Fibroblast of the conjunctiva (primary cell): ENCODE measurements at places on chromosomes 16 and 17.

DNA sequence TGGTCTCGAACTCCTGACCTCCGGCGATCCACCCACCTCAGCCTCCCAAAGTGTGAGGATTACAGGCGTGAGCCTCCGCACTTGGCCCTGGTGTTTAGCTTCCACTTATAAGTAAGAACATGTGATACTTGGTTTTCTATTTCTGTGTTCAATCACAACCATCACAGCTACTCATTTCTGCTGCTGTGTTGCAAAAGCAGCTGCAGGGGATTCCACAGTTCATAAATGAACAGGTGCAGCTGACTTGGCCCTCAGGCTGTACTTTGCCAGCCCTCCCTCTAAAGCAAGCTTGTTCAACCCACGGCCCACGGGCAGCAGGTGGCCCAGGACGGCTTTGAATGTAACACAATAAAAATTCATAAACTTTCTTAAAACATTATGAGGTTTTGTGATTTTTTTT lies 79.2 kb downstream of the SLC39A11 start:
- DNase-seq = no peak

- no peak for DNase-seq
Measured at GRCh38 chr17:45368651-45369050, 51.8 kb upstream of the MAP3K14 start.

GRCh38 chr16:81431554-81432353 lies 12.9 kb upstream of the CMIP start:
- DNase-seq = peak; percentile 76

- no peak for DNase-seq
Measured at GRCh38 chr17:49809056-49809455, 20.6 kb downstream of the KAT7 start.

DNA sequence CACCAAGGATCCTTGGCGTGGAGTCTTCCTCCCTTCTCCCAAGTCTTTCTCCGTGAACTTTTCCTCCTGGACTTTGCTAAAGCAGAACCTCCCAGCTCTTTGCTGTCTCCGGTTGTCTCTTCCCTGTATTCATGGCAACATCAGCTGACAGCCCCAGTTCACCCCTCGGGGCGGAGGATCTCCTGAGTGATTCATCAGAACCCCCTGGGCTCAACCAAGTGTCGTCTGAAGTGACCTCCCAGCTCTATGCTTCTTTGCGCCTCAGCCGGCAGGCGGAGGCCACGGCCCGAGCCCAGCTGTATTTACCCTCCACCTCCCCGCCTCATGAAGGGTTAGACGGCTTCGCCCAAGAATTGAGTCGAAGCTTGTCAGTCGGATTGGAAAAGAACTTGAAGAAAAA lies 943 bp downstream of the CNTROB start:
- no peak for DNase-seq

GRCh38 chr16:30335598-30336474 lies 19.3 kb downstream of the CD2BP2 start:
- DNase-seq = no peak

GRCh38 chr17:68711858-68712257 lies 110.7 kb upstream of the FAM20A start:
- DNase-seq = peak; percentile 35

- no peak for DNase-seq
Measured at GRCh38 chr16:75114946-75115825, 1.4 kb downstream of the LDHD start.

- DNase-seq = no peak
Measured at GRCh38 chr17:28470914-28471366, 2.5 kb upstream of the SLC13A2 start.

GRCh38 chr16:369275-369865 lies 968 bp downstream of the MRPL28 start:
- DNase-seq = no peak

DNA sequence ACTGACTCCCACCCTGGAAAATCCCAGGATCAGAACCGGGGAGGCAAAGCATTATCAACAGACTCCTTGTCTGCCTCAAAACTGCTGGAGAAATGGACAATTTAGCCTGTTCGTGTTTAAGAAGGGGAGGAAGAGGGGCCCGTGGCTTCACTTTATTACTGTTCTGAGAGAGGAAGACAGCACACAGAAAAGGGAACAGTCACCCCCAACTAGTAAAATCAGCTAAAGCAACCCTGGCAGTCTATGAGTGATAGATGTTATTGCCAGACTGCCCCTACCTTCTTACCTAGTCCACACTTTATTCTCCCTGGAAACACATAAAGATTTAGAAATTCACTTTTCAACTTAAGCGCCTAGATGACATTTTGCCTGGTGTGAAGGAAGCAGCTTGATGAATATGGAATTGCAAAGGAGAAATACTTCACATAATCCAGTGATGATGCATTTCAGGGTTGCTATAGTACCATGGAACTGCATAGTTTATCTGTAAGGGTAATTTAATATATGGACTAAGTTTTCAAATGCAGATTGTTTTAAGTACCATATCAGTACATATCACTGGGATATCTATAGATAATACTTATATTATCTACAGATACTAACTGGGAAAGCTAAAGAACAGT lies 36.9 kb upstream of the TRAP1 start:
- DNase-seq = no peak

DNA sequence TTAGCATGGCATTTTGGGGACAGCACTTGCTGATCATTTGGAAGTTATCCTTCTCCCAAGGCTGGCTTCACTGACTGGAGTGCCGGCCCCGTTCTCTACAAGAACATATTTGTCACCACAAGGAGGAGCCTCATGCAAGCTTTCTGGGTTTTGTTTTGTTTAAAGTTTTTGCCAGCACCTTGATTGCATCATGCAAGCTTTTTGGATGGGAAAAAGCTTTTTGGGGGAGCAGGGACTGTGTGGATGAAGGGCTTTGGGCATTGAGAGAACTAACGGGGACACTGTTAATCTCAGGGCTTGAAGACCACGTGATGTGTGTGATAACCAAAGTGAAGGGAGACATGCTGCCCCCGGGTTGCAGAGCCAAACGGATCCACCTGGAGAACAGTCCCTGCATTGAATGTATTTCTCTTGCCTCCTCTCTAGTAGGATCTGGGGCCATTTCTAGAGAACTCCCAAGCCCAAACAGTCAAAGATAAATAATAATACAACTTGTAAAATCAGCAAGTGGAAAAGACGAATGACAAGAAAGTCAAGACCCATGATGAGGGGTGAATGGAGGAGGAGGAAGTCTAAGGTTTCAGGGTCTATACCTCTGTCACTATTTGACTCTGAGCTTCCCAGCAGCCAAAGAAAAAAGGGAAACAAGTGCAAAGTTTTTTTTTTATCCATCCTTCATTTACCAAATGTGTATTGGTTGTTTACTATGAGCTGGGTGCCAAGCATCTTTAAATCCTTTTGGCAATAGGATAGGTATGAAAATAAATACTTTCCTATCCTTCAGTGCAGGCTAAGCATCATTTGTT lies 17.2 kb downstream of the TMEM114 start:
- peak; percentile 13 for DNase-seq

GRCh38 chr17:3660311-3660891 lies 8.0 kb downstream of the TAX1BP3 start:
- DNase-seq = no peak

DNA sequence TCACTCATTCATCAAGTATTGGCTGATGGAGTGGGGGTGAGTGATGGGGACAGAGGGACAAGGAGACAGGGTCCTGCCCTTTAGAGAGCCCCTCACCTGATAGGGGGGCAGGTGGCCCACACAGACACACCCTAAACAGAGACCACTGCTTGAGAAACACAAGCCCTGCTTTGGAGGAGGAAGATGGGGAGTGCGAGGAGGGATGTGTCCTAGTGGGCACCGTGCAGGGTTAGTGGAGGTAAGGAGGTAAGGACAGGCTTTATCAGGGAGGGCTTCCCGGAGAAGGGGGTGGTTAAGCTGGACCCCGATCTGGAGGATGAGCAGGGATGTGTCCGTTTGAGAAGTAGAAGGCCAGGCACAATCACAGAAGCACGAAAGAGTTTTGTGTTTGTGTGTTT lies 8.2 kb upstream of the SMTNL2 start:
- DNase-seq = no peak

DNA sequence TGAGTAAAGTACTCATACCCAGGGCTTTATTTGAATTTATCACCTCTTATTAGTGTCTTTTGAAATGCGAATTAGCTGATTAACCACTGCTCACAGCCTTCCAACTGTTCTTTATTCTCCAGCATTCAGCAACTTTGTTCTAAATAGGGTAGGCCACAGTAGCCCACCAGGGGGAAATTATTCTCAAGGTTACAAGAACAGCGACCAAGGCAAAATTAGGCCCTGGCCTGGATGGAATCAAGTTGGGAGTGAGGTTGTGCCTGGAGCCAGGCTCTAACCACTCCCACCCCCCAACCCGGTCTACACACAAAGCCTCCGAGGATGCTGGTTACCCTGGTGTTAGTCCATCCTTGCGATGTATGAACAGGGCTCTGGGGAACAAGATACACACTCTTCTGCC lies 245.5 kb downstream of the STX8 start:
- no peak for DNase-seq

DNA sequence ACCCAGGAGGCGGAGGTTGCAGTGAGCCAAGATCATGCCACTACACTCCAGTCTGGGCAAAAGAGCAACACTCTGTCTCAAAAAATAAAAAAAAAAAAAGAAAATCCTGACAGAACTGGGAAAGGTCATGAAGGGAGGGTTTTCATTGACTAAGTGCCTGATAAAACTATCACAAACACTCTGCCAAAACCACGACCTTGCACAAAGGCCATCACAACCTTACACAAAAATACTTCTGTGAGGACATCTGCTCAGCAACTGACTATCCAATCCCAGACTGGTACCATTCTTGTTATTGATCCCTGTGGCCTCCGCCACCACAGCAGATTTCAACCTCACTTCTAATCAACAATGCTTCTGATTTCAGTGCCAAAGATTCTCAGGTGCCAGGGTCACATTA lies 40.1 kb downstream of the MPHOSPH6 start:
- no peak for DNase-seq

- DNase-seq = no peak
Measured at GRCh38 chr16:10314811-10315210, 71.0 kb upstream of the ATF7IP2 start.

GRCh38 chr16:60821661-60822060 lies 1214.6 kb downstream of the CDH8 start:
- no peak for DNase-seq

DNA sequence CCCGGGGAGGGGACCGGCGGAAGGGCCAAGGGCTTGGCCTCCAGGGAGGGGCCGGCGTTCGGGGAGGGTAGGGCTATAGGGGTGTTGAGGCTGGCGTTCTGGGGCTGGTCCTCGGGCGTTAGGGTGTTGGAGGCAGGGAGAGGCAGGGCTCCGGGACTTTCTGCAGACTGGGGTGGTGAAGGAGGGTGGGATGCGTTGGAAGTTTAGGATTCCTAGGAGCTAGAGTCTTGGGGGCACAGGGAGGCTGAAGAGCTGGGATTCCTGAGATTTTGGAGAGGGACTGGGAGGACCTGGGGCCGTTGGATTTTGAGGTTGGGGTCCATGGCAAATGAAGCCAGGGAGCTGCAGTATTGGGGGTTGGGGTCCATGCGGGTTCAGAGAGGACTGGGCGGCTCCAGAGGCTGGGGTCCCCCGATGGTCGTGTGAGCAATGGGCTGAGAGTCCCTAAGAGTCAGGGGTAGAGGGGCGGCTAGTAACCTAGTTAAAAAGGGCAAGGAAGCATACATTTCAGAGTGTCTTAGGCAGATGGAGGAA lies 740 bp downstream of the NFATC2IP start:
- no peak for DNase-seq

GRCh38 chr16:30934827-30935557 lies 11.6 kb downstream of the FBXL19 start:
- no peak for DNase-seq

- DNase-seq = no peak
Measured at GRCh38 chr17:38705803-38706504, 881 bp downstream of the MLLT6 start.

GRCh38 chr16:14419817-14420216 lies 210.2 kb downstream of the PARN start:
- no peak for DNase-seq

DNA sequence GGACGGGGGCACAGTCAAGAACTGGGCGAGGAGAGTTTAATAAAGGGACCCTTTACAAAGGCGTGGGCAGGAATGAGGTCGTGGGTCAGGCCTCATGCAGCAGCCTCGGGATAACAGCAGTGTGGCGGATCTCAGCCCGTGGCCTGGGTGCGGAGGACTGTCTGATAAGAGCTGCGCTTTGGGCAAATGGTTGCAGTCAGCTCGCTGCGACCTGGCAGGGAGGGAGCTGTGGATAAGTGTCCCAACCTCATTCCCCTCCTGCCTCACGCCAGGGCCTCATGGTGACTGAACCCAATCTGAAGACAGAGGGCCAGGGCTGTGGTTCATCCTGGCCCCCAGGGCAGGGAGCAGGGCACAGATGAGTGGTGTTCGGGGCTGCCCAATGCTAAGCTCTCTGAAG lies 13.6 kb downstream of the SMTNL2 start:
- DNase-seq = no peak

- DNase-seq = no peak
Measured at GRCh38 chr17:70947636-70948565, 778.6 kb downstream of the KCNJ2 start.

GRCh38 chr17:58174871-58175270 lies 8.1 kb downstream of the OR4D2 start:
- DNase-seq = no peak

DNA sequence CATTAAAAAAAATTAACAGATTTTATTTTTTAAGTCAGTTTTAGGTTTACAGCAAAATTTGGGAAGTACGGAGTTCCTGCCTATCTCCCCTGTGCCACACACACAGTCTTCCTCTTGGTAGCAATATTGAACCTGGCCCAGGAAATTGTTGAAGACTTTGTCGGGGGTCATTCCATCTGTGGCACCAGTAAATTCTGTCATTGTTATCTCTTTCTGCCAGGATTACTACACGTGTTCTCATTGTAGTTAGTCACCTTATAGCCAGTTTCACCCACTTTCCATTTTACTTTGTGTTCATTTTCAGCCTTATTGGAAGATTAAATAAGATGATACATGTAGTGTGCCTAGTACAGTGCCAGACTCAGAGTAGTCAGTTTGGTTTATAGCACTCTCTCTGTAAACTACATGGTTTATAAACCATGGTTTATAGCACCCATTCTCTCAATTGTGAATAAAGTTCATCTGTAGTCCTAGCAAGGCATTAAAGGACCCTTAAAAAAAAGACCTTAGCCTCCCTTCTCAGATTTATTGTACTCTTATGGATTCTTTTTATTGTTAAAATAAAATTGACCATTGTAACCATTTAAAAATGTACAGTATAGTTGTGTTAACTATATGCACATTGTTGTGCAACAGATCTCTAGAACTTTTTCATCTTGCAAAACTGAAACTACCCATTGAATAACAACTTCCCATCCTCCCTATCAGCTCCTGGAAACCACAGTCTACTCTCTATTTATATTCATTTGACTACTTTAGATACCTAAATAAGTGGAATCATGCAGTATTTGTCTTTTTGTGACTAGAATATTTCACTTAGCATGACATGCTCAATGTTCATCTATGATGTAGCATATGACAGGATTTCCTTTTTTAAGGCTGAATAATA lies 36.1 kb downstream of the NLK start:
- DNase-seq = no peak

GRCh38 chr17:43217614-43218087 lies 6.0 kb downstream of the TMEM106A start:
- no peak for DNase-seq

- no peak for DNase-seq
Measured at GRCh38 chr16:87829988-87830672, 39.2 kb downstream of the SLC7A5 start.
